ACHN (cell line): ENCODE measurements at places on chromosomes 3 and 15.
A peak's percentile ranks its signal among the peaks of the same experiment; 100 is the strongest.

- DNase-seq, result peak; percentile 49
These were observed at the start of gene CHST14 for GRCh38 chr15:40470423-40471104. Gene CHST14, plus strand, starts transcription at chr15:40470984. Its CDS starts 230 bp downstream, at chr15:40471214.

DNA sequence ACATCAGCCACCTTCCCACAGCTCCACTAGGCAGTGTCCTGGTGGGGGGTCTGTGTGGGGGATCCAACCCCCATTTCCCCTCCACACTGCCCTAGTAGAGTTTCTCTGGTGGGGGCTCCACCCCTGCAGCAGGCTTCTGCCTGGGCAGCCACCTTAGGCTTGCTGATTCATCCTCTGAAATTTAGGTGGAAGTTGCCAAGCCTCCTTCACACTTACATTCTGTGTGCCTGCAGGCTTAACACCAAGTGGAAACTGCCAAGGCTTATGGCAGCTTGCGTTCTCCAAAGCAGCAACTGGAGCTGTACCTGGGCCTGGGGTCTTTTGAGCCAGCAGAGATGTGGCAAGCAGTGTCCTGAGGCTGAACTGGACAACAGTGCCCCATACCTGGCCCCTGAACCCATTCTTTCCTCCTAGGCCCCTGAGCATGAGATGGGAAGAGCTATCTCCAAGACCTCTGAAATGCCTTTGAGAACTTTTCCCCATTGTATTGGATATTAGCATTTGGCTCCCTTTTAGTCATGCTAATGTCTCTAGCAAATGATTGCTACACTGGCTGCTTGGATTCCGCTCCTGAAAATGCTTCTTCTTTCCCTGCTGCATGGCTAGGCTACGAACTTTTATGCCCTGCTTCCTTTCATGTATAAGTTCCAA is 32.5 kb downstream of the CPN2 start:
- DNase-seq, result no peak

DNA sequence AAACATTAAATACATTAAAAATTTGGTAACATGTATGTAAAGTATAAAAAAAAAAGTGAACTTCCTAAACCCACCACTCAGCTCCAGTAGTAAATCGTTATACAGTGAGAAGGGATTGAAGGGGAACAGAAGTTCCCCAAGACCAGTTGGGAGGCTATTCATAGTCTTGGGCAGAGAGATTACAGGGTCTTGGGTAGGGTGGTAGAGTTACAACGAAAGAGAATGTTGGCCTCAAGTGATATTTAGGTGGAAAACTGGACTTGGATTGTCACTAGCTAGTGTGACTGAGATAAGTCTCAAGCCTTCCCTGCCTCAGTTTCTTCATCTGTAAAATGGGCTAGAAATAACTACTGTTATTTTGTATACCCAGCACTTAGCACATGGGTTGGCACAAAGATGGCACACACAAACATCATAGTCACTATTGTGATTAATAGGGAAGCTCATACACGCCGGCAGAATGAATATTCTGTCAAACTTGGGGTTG is 431 bp upstream of the YEATS2 start:
- DNase-seq, result no peak

- no peak for DNase-seq
These were observed 242.6 kb upstream of the TPM1 start for GRCh38 chr15:62799919-62800318.

- DNase-seq, result no peak
These were observed 36.5 kb downstream of the U2SURP start for GRCh38 chr3:143037867-143038266.

DNA sequence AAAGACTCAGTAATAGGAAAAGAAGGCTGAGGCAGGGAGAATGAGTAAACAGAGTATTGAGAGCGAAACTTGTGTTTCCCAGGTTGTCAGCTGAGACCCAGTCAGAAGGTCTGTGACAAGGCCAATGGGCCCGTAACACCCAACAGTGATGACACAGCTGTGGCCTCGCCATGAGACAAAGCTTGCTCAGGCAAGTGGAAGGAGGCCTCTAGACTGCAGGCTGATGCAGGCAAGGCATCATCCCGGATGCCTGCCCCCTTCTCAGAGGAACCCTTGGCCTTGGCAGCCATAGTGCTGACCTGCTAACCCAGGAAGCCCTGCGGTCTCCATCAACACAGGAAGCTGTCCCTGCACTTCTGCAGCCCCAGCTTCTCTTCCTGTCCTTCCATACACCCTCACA is 15.4 kb downstream of the RAB6B start:
- DNase-seq, result no peak

GRCh38 chr3:16546186-16547010 is 32.9 kb upstream of the RFTN1 start:
- no peak for DNase-seq

DNA sequence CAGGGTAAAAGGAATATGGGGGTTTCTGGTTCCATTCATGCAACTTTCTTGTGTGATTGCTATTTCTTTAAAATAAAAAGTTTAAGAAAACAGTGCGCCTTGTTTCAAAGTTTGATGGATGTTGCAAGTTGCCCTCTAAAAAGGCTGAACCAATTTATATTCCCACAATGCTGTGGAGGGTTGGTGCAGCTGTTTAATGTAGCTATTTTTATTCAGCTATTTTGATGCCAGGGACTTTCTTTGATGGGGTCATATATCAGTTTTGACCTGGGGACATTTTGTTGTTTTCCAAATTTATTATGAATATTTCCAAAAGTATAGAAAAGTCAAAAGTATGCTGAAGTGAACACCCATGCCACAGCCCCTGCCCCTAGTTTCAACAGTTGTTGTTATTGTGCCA is 20.5 kb downstream of the EPHB1 start:
- DNase-seq, result no peak

DNA sequence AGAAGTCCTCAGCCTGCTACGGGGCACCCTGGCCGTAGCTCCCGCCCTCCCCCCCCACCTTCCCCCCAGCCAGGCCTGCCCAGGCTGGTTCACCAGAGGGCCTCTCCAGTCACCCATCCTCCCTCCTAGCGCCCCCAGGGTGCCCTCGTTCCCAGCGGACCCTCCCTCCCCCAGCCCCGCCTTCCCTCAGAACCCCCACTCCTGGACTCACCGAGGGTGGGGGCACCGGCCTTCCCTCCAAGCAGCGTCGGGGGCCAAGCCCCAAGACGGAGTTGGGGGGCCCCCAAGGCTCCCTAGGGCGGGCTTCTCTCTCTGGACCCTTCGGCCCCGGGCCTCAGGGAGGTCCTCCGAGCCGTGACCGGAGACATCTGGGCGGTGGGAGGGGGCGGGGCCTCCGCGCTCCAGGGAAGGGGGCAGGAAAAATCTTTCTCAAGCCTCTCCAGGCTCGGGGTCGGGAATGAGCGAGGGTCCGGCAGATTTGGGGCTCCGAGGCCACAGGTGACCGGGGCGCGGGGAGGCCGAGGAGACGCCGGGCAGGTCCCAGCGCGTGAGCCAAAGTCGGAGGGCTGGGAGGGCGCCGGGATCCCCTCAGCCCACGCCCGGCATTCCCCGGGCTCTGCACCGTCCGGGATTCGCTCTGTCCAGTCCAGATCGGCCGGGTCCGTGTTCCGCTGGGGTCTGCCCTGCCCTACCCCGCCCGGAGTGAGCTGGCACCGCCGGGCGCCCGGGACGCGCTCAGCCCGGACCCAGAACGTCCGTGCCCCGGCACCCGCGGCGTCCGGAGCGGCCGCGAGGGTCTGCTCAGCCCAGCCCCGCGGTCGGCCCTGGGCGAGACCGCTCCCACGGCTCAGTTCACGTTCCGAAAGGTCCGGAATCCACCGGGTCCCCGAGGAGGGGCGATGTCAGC is 999 bp downstream of the INSYN1 start:
- DNase-seq, result no peak

GRCh38 chr3:142566096-142566495 is 12.4 kb downstream of the ATR start:
- DNase-seq, result no peak

DNA sequence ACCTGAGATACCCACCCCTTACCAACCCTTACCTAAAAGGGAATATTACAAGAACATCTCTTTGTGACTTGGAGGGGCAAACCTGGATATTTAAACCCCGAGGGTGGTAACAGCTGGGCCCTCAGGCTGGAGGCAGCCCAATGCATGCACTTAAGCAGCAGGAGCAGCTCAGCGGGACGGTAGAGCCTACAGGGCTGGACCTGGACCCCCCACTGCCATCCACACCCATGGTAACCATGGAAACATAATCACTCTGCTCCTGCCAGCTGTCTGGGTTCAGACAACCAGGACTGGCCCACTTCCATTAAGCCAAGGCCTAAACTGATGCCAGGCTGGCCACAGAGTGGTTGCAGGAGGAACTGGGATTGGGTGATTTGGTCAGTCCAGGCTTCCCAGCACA is 52.8 kb downstream of the ETFA start:
- DNase-seq, result no peak

- DNase-seq, result no peak
These were observed 247.9 kb downstream of the SATB1 start for GRCh38 chr3:18177271-18177670.

DNA sequence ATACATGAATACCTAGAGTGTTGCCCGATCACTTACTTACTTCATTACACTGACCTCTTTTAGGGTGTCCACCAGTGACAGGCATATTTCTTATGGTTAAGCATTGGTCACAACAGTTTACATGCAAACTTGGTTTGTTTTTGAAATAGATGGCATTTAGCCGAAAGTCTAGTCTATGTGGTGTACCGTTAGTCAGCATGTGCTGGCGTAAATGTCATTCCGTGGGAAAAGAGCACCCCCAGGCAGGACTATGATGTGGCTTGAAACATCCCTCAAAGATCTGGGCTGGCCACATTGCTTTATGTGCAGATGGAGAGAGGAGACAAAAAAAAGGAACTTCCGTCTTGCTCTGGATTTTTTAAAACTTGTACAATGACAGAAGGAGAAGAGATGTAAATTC is 357.0 kb upstream of the ICE2 start:
- DNase-seq, result no peak

GRCh38 chr3:20028905-20029331 is 11.3 kb upstream of the KAT2B start:
- DNase-seq, result no peak

- DNase-seq, result no peak
These were observed 90.6 kb downstream of the SOX14 start for GRCh38 chr3:137854533-137855261.

DNA sequence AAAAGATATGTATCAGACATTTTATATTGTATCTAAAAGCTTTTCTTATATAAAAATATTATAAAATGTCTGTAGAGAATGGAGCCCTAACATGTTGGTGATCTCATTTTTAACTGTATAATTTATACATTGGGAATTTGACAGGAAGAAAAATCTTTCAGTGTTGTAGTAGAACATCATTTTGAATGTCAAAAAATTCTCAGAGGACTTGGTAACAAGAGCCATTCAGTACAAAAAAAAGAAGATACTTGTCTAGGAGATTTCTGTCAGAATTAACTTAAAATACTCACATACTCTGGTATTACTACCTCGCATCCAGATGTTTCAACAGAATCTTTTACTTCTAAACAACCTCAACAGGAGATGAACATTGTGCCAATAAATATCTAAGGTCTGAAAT is 1277.9 kb downstream of the ROBO2 start:
- DNase-seq, result no peak

GRCh38 chr3:21955406-21955805 is 204.4 kb upstream of the ZNF385D start:
- DNase-seq, result no peak

GRCh38 chr3:40886660-40887425 is 312.5 kb upstream of the CTNNB1 start:
- DNase-seq, result no peak

- DNase-seq, result no peak
These were observed 363.7 kb upstream of the EPHA6 start for GRCh38 chr3:96450699-96451098.

GRCh38 chr15:86336051-86336788 is 256.5 kb downstream of the AGBL1 start:
- no peak for DNase-seq

GRCh38 chr3:121989943-121990342 is 32.1 kb downstream of the ILDR1 start:
- DNase-seq, result no peak

DNA sequence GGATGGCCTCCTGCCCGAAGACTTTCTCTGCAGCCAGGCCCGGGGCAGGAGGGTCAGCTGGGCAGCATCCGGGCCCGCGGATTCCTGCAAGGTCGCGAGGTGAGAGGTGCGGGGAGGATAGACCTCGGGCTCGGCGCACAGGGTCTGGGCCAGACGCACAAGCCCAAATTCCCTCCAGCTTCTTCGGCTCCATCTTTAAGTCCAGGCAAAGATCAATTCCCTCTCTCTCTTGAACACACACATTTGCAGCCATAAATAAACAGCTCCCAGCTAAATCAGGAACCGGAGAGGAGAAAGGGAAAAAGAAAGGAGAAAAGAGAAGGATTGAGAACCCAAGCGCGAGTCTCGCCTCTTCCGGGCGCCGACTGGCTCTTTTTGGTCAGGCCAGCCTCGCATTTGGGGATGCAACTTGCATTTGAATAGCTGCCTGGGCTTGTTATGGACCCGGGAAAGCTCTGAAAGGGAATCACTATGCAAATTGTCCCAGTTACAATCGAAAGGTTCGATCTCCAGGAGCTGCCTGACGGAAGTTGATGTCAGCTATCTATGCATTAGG is 14.5 kb upstream of the ONECUT1 start:
- no peak for DNase-seq

- DNase-seq, result no peak
These were observed 230.7 kb downstream of the SATB1 start for GRCh38 chr3:18194431-18194830.
